ENCODE measurements at places on chromosomes 1 and 21.

DNA sequence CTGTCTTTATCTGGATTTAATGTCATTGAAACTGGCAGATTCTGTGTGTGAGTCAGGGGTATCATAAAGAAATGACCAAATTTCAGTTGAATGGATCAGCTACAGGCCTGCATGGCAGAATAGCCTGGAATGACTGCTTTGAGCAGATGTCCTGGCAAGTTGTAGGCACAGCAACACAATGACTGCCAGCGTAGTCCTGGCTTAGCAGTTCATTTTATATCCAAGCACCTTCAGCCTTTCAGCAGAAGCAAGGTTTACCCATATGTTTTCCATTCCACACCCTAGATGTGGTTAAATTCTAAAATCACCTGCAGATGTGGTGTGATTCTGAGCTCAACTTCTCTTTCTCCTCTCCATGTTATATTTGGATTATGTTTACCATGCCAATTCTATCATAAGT, 22.3 kb upstream of the PTGFR start:
- no peak for DNase-seq

GRCh38 chr1:17060306-17060749, 6.5 kb upstream of the SDHB start:
- no peak for DNase-seq

DNA sequence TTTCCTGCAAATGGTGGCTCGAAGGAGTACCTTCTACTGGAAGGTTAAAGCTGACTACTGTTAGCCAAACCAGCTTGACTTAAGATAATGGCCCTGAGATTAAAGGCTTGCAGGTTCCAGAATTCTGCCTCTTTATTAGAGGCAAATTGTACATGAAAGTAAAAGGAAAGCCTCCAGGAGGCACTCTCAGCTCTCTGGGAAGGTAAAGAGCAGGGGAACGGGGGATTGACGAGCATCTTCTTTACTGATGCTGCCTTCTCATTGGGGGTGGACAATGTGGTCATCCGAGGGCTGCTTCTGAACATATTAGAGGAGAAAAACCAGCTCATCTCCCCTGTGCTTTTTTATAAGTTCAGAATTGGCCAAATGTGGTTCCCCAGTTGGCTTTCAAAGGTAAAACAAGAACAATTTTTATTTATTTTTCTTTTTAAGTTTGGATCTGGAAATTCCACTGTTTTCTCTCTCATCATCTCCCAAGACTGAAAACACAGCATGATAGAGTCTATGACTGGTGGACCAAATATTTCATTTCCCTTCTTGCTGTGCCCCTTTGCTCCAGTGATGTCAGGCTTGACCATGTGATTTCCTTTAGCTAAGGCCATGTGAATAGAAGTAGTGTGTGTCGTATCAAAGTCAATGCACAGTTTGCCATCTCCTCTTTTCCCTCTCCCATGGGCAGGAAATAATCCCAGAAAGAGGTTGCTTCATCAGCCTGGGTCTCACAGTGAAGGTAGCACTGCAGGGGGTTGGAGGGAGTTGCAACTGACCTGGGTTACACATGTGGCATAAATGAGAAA, 292.7 kb downstream of the PRDM2 start:
- DNase-seq: no peak

DNA sequence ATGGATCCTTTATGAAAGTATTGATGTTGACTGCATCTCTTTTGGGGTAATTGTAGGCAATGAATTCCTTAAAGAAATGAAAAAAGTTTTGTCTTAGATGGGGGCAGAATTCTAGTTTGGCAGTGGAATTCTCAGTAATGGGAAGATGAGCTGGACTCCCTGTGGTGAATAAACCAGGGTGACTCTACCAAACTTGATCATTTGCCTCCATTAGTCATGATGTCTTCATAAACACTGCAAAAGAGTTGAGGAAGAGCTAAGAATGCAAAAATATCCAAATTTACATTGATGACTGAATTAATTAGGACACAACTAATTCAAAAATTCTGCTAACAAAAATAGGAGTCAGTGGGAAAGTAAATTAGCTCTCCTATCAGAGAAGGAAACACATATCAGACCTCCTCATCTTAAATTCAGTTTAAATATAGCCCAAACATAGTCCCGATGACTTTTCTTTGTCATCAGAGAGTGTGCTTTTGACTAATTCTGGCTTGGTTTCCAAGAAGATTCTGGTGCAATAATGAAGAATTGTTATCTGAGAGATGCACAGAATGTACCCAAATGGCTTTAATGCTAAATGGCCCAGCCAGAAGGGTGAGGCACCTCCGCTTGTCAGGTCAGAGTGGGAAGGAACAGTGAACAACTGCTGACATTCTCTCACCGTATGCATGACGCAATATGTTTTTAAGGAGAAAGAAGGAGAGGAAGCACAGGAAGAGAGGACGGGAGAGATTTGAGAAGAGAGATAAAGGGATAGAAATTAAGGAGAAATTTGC, 525.1 kb downstream of the LMO4 start:
- DNase-seq: peak; percentile 38

DNA sequence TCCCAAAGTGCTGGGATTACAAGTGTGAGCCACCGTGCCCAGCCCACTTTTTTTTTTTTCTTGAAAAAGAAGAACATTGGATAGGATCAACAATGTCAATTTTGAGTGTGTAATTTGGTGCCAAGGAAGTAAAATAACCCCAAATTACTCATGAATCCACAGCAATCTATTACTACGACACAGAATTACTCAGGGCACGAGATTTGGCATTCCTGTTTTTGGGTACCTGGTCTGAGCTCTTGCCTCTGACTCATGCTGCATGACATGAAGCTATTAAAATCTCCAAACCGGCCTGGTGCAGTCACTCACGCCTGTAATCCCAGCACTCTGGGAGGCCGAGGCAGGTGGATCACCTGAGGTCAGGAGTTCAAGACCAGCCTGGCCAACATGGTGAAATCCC, 10.4 kb downstream of the RNF19B start:
- DNase-seq: no peak

GRCh38 chr1:36207339-36207738, 16.9 kb upstream of the THRAP3 start:
- peak; percentile 51 for DNase-seq

DNA sequence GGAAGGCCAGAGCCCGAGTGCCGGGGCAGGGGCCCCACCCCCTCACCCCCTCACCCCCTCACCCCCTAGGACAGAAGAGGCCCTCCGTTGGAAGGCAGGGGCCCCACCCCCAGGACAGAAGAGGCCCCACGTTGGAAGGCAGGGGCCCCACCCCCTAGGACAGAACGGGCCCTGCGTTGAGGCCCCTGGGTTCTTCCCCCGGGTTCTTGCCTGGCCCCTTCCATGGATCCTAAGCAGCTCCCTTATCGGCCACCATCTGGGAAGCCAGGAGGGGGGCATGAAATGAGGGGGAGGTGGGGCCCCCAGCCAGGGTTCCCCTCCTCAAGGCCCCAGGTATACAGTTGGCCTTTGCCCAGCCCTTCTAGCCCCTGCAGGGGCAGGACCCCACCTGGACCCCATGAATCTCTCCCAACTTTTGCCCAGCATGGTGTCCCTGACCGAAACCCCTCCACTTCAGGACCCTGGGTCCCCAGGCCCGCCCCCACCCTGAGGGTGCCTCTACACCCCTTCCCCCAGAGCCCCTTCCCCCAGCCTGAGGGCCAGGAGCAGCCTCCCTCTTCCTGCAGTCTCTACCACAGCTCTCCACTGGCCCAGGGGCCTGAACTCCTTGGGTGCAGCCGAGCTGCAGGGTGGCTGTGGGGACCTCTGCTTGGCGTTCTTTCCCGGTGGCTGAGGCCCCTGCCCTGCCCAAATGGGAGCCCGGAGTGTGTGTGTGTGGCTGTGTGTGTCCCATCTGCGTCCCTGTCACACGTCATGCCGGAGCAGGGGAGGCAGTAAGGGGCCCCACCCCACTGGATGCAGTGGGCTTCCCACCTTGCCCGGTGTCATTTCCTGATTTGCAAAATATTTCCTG, 4.3 kb upstream of the VWA1 start:
- DNase-seq: no peak

DNA sequence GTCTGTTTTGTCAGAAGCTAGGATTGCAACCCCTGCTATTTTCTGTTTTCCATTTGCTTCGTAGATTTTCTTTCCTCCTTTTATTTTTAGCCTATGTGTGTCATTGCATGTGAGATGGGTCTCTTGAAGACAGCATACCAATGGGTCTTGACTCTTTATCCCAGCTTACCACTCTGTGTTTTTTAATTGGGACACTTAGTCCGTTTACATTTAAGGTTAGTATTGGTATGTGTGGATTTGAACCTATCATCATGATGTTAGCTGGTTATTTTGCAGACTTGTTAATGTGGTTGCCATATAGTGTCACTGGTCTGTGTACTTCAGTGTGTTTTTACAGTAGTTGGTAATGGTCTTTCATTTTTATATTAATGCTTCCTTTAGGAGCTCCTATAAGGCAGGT, 141.5 kb downstream of the DNAH14 start:
- no peak for DNase-seq

DNA sequence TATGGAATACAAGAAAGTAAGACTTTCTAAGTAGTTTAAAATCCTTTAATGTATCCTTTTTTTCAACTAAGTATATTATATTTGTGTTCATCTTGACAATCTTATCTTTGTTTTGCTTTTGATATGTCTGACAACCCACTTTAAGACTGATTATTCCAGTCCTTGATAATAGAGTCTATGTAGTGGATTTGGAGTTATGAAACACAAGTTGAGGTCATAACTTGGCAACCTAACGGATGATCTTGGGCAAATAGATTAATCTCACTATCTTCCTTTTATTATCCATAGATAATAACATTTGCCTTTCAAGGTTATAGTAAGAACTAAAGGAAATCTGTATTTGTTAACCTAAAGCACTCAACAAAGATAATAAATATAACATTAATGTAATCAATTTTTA, 4.8 kb upstream of the GBP2 start:
- DNase-seq: no peak

DNA sequence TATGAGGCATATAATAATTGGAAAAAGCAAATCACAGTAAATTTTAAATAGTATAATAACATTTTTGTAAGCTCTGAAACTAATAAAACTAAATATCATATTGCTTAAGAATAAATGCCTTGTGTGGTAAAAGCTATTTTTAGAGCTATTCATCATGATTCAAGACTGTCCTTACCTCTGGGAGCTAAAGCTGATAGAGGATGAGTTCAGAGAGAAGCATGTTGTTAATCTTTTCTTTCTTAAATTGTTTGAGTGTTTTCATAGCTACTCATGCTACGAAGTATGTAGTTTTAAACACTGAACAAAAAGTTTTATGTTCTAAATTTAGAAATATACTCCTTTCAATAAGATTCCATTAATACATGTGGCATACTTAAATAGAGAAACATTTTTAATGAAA, 30.5 kb downstream of the IFI16 start:
- peak; percentile 84 for DNase-seq

DNA sequence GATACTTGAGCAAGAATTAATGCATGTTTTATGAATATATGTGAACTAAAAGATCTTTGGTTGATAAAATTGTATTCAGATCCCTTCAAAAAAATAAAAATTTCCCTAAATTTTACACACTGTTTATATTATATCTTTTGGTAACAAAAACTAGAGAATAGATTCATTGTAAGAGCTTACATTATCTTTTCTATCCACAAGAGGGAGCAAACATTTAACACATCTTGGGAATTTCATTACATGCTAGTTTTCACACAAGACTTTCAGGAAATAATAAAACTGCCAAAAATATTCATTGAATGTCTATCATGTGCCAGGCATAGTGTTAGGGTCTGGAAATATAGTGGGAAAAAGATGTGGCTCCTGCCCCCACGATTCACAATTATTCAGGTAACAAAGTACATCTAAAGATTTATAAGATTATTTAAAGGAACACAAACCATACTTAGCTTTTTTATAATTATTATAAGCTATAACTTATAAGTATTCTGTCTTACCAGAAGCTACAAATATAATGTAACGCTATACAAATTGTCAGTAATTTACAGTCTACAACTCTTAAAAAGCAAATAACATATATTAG, 30.6 kb downstream of the FAF1 start:
- peak; percentile 32 for DNase-seq

GRCh38 chr21:31656199-31657095, 3.0 kb upstream of the SOD1 start:
- no peak for DNase-seq

GRCh38 chr1:247013391-247013790, 5.5 kb upstream of the ZNF695 start:
- DNase-seq: no peak

DNA sequence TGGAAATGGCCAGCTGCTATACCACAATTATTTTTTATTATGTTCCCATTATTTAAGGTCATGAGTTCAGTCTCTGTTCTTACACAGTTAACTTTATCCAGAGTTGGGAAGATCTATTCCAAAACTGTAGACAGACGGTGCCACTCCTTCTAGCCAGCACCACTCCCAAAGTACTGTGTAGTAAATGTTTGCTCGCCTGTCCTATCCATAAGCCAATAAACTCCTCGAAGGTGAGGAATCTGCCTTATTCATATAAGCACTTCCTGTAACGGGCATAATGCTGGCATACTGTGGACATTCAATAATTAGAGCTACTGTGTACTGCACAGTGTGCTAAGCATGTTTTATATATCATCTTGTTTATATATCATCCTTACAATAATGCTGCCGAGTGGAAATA, 26.1 kb upstream of the STMN1 start:
- no peak for DNase-seq

DNA sequence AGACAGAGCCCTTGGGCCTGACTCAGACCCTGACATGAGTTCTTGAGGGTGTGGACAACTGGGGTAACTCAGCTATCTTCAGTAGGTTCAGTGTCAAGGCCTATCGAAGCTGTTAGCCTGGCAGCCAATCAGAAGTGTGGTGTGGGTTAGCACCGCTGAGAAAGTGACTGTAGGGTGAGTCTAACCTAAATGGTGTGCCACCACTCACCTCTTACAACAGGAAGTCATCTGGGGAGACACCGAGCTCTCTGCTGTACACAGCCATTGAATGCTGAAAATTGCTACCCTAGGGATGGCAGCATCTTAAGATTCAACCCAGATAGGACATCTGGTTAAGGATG, 44.6 kb downstream of the RASSF5 start:
- DNase-seq: no peak

GRCh38 chr1:207825719-207826556, 74.1 kb downstream of the CD46 start:
- no peak for DNase-seq

DNA sequence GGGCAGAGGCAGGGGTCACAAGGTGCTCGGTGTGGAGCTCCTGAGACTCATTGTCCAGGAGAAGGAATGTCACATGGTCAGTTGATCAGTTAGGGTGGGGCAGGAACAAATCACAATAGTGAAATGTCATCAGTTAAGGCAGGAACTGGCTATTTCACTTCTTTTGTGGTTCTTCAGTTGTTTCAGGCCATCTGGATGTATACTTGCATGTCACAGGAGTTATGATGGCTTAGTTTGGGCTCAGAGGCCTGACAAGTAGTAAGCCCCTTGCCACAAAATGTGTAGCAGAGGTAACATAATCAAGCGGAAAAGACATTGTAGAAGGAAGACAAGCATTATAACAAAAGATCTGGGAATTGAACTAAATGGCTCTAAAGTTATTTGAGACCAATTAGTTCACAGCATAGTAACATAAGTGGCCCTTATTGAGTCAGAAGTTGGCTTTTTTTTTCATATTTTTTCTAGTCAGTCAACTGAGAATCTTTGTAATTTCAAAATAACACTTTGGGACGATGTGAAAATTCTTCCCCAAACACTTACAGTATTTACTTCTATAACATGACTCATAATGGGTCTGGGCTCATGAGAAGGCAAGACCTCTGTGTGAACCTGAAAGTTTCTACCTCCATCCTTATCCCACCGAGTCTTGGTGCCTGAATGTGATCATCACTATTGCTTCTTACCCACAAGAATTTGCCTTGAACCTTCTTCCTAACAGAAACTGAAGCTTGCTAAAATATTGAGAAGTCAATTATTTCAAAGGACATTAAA, 137.0 kb upstream of the DPT start:
- no peak for DNase-seq

- no peak for DNase-seq
Observed at GRCh38 chr1:171418546-171418945, 66.8 kb upstream of the PRRC2C start.

Data from fibroblast of skin of scalp (primary cell).